ENCODE measurements at places on chromosomes 16 and 17.

GRCh38 chr16:79882340-79883005 lies 281.9 kb upstream of the MAF start:
- DNase-seq, result no peak

- no peak for DNase-seq
Observed at GRCh38 chr16:88966986-88967829, 9.8 kb downstream of the CBFA2T3 start.

- DNase-seq, result no peak
Observed at GRCh38 chr17:34647511-34647910, 68.1 kb downstream of the TMEM132E start.

DNA sequence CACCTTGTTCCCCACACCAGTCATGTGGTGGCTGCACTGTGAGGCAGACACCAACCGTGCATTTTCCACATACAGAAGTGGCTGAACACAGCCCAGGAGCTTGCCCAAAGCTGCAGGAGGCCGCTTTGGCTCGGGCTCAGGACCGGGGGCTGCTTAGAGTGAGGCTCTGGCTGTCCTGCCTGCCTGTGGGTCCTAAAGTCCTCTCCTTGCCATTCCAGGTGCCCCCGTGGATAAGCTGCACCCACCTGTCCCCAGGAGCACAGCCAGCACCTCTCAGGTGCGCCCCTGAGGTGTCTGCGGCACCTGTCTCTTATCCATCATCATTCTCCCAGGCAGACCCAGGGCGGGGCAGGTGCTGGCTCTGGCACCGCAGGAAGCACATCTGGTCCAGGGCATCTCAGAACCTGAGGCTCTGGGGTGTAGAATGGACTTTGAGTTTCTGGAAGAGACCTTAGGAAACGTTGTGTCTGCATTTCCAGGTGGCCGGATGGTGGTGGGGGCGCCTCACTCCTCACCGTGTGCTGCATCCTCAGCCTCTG lies 180.5 kb upstream of the ZNF469 start:
- DNase-seq, result no peak

DNA sequence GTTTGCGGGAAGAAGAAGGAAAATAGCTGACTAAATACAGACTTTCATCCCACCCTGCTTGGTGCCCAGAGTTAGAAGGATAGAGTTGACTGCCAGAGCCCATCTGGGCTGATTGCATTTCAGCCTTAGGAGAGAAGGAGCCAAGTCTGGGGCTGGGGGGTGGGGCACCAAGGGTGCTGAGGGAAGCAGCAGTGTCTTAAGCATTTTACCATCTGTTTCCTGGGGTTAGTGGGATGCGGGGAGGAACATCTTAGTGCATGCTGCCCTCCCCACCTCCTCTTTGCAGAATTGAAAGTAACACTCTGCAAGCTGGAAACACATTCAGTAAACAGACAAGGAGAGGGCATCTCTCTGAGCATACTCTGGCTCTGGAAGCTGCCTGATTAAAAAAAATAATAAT lies 1.5 kb upstream of the ARL5C start:
- no peak for DNase-seq

DNA sequence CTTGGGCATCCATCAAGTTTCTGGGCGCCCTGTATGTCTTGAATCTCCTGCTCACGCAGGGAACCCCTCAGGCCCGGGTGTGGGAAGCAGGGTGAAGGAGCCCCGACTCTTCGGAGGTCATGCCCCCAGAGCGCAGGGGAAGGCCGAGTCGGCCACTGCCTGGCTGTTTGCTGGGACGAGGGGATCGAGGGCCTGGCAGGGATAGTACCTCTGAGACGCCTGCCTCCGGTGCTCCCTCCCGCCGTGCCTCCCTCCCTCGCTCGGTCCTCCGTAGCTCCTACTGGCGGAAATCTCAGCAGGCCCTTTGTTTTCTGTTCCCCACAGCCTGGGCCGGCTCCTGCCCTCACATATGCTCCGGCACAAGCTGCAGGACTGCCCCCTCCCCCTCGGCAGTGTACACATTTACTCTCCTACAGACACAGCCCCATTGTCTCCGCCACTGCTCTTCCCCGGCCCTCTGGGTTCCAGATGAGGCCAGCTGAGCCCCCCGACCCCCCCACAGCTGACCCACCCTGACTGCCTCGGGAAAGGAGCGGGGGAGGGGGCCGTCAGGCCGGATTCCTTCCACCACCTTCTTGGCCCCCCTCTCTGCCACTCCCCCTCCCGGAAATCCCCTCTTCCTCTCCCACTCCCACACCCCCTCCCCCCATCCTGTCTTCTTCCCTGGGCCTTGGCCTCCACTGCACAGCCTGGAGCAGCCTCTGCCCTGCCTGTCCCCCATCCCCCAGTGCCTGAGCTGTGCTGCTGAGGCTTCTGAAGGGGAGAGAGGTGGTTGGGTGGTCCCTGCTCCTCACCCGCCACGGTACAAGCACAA lies 1.4 kb downstream of the TRAF4 start:
- DNase-seq, result no peak

GRCh38 chr17:40283662-40284061 lies 4.0 kb upstream of the CDC6 start:
- DNase-seq, result no peak

DNA sequence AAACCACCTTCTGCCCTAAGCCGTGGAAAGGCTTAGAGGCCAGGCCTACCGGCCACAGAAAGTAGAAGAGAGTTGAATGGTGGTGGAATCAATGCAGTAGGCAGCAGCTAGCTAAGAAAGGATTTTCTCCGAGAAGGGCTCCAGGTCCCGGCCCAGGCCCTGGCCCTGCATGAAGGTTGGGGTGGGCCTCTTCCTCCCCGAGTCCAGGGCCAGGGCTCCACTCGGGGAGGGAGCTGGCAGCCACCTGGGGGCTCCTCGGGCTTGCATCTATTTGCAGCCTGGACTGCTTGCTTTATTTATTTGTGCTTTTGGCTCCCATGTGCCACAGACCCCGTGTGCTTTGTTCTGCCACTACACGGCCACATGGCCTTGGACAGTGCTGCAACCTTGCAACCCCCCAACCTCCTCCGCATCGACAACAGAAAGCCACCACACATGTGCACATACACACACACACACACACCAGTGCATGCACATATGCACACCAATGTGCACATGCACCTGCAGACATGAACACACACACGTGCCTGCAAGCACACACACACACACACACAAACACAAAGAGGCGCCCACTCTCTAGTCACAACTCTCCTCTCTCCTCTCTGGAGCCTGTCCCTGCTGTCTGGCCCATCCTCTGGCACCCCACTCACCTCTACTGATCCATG lies 96.4 kb upstream of the TNRC6C start:
- no peak for DNase-seq

- DNase-seq, result no peak
Observed at GRCh38 chr16:87678618-87679017, 76.3 kb downstream of the JPH3 start.

- DNase-seq, result no peak
Observed at GRCh38 chr16:72848028-72848400, 199.9 kb downstream of the ZFHX3 start.

GRCh38 chr17:28100936-28101335 lies 58.5 kb downstream of the NLK start:
- no peak for DNase-seq

GRCh38 chr17:29154516-29155226 lies 25.5 kb downstream of the MYO18A start:
- DNase-seq, result no peak

DNA sequence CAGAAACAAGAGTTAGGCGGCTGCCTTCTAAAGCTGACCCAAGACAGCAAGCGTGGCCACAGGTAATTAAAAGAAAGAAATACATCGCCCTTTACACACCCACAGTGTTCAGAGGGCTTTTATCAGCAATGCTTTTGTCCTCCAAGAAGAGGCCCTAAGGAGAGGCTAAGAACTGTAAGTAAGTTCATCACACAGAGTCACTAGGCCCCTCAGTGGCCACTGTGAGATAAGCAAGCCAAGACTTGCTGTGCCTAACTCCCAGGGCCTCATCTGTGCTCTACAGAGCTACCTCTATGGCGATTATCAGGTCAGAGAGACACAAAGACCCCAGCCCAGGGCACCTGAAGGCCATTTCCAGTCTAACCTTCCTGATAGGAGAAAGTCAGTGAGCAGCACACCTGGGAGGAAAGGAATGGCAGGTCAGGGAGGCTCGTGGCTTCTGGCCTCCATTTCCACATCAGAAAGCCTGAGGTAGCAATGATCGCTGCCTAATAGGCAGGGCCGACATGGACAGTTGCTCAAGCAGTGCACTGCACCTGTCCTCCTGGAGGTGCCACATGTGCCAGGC lies 545.2 kb upstream of the CDH11 start:
- no peak for DNase-seq

DNA sequence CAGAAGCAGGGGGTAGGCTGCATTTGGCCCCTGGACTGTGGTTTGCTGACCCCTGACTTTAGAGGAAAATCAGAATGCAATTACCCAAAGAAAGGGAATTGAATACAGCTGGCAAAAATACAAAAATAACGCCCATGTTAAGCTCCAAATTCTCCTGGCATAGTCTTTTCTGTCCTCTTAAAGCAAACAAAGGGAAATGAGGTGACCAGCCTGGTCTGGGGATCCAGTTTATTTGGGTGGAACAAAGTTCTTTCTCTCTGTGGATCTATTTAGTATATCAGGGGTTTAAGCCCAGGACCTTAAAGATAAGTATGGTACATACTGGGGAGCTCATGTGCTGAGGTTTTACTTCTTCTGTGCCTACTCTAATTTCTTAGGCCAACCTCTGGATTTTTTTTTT lies 23.5 kb downstream of the DNAJA2 start:
- DNase-seq, result no peak

DNA sequence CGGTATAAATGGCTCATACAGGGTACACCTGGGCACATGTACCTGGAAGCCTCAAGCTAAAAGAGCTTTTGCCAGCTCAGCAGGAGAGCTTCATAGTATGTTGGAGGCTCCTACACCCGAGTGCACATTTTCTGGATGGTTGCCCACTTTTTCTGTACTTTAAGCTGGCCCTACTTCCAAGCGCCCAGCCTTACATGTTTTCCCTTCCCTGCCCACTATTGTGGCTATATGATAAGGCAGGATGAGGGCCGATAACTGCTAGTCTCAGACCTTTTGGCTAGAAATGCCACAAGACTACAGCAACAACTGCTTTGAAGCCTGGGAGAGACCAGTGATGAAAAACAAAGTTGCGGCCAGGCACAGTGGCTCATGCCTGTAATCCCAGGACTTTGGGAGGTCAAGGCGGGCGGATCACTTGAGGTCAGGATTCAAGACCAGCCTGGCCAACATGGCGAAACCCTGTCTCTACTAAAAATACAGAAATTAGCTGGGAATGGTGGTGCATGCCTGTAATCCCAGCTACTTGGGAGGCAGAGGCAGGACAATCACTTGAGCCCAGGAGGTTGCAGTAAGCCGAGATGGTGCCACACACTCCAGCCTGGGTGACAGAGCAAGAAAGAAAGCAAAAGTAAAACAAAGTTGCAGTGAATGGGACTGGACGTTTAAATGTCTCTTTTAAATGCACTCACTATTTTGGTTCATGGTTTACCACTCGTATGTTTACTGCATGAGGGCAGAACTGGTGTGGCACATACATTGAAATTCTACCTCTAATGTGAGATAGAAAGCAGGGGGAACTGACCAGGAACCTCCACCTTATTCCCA lies 14.2 kb upstream of the MARCHF10 start:
- DNase-seq, result no peak

GRCh38 chr17:6177941-6178694 lies 107.9 kb downstream of the WSCD1 start:
- DNase-seq, result no peak

- DNase-seq, result no peak
Observed at GRCh38 chr17:8712698-8713097, 31.9 kb downstream of the CCDC42 start.

DNA sequence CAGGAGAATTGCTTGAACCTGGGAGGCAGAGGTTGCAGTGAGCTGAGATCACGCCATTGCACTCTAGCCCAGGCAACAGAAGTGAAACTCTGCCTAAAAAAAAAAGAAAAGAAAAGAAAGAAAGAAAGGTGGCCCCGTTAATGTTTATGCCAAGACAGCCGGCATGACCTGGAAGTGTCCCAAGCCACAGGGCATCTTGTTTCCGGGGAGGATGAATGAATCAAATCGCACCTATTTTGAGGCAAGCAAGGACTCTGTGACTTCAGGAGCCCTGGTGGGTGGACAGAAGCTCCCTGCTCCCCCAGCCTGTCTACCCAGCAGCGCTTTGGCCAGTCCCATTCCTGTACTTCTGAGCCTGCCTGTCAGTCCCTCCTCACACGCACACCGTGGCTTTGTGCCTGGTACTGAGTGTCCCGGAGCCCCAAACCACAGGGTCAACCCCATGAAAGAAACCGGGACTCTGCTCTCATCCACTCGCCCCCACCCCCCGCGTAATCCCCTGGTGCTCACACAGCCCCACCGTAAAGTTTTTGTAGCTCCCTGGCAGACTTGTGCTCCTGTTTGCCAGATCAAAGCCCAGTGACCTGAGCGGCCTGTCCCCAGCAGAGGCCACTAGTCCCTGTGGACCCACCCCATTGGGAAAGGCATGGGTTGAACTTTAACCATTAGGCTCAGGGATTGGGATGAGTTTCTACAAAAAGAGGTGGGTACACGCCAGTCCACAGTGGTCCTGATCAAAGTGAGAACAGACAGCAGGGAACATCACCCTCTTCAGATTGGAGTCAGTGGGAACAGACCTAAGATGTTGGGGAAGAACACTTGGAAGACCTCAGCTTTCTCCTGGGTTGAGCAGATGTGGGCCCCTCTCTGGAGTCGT lies 19.3 kb downstream of the CD2BP2 start:
- DNase-seq, result no peak

GRCh38 chr16:69166946-69167930 lies 19.7 kb upstream of the SNTB2 start:
- no peak for DNase-seq

DNA sequence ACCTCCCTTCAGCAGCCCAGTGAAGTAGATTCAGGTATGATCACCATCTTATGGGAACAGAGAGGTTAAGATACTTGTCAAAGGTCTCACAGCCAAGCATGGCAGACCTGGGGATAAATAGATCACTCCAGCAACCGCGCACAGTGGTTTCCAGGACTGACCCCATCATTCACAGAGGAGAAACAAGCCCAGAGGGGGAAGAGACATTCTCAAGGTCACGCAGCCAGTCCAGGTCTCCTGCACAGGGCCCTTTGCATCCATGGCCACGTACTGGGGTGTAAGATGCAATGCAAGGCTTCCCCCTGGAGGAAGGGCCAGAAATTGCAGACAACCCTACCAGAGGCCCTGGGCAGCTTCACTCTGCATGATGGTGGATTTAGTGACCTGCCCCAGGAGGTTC lies 19.9 kb downstream of the TLE7 start:
- DNase-seq, result no peak

DNA sequence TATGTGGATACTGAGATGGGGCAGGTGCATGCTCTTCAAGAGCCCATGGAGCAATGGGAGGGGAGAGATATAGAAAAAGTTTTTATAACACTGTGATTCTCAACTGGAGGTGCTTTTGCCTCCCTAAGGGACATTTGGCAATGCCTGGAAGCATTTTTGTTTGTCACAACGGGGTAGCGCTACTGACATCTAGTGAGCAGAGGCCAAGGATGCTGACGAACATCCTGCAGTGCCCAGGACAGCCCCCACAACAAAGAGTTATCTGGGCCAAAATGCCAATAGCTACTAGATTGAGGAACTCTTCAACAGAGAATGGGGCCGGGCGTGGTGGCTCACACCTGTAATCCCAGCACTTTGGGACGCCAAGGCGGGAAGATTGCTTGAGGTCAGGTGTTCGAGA lies 67.2 kb upstream of the CLEC3A start:
- no peak for DNase-seq
